ENCODE measurements at places on chromosomes 3 and 15.

- DNase-seq, result no peak
Measured at GRCh38 chr3:81782585-81782984, 21.1 kb upstream of the GBE1 start.

DNA sequence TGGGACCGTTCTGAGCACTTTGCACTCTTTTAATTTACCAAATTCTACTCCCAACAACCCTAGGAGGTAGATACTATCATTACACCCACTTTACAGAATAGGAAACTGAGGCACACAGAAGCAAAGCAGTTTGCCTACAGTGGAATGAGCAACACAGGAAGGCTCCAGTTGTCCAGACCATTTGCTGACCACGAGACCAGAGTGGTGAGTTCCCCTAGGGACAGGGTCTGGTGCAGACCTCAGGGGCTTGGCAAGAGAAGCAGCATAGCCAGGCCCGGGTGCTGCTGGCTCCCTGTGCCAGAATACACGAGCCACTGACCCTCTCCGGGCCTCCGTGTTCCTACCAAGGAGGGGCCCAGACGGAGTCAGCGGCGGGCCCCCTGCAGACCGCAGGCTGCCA, 26.5 kb downstream of the PLXND1 start:
- DNase-seq, result no peak

DNA sequence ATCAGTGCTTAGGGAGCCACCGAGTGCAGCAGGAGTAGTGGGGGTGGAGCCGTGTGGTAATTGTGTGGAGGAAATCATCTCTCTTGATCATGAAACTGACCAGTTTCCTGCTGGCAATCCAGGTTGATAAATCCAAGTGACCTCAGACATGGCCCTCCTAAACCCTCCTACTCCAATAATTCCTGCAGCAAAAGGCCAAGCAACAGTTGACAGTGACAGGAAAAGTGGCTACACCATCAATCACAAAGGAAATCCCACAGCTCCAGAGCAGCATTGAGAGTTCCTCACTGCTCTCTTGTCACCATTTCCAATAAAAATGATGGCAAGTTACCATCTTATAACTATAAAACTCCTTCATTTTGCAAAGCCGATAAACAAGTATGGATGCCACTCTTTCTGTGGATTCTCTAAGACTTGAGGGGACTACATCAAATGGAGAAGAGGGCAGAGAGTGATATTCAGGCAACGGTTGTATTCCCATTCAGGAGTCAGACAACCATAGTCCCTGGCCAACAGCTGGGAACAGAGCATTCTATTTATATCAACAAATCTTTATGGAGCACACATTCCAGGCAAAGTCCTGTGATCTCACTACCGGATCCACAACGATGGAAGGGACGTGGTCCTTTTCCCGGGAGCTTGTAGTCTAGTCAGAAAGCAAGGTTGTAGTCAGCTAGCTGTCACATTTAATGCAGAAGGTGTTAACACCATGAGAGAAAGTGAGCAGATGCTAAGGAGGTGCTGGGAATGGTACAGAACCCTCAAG, 312.5 kb upstream of the CTNNB1 start:
- no peak for DNase-seq

DNA sequence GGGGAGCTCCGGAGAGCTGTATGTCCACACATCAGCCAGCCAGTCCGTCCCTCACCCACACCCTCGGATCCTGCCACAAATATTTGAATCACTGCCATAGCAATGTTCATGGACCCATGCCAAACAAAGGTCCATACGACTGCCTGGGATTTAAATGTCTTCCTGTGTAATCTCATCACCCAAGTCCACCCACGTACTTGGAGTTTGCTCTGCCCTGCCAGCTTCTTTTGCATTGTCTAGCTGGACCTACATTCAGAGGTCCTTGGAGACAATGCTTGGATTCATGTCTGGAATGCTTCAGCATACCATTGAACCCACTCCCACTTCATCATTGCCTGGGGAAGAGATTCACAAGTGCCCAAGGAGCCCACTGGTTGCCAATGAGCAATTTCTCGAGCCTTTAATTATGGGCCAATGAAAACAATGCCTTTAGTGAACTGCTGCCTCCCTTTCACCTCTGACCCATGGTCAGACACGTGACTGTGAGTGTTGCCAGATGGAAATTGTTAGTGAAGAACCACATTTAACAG, 90.4 kb upstream of the PHLDB2 start:
- no peak for DNase-seq

DNA sequence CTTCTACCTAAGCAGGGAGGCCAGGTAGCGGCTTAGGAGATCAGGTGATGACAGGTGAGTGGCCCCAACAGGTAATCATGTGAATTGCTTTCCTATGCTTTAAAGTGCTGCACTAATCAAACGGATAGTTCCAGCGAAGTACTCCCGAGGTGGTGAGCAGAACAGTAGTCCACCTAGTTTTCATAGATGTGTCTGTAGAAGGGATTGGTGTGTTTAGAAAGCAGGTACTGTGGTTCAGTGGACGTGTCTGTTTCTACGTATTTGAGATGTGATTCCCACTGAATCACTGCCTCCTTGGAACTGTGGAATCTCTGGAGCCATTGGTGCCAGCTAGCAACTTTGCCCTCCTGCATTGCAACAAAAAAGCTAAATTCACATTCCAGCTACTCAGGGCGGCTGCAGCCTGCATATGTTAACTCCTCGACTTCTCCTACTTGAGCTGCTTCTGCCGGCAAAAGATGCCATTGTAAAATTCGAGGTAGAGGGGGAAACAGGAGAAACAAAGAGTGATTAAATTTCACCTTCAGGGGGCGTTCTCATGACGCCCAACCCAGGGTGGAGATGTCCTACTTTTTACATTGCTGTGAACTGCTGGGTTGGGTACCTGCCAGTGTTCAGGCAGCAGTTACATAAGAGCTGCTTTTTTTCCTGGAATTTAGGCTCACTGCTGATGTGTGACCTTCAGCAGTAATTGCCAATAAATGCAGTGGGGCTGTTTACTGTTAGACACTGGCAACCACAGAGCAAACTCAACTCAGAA, 227.3 kb downstream of the ITPR1 start:
- DNase-seq, result no peak

- DNase-seq, result no peak
Measured at GRCh38 chr3:169173231-169173630, 490.3 kb downstream of the MECOM start.

GRCh38 chr15:60480149-60480548, 1.2 kb upstream of the ICE2 start:
- no peak for DNase-seq

DNA sequence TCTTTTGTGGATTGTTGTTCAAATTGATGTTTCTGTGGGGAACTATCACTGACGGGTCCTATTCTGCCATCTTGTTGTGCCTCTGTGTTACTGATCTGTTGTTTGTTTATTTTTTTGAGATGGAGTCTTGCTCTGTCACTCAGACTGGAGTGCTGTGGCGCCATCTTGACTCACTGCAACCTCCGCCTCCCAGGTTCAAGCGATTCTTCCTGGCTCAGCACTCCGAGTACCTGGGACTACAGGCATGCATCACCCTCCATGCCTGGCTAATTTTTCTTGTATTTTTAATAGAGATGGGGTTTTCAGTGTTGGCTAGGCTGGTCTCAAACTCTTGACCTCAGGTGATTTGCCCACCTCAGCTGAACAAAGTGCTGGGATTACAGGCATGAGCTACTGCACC, 31.6 kb downstream of the CDAN1 start:
- DNase-seq, result no peak

GRCh38 chr3:173395412-173396181, 1.9 kb upstream of the NLGN1 start:
- DNase-seq, result peak; percentile 96

- DNase-seq, result no peak
Measured at GRCh38 chr3:59249004-59249403, 199.2 kb upstream of the CFAP20DC start.

GRCh38 chr3:60363817-60364216, 887.4 kb downstream of the FHIT start:
- DNase-seq, result no peak

GRCh38 chr3:98770261-98771039, 7.3 kb downstream of the ST3GAL6 start:
- DNase-seq, result no peak

GRCh38 chr15:71237456-71238188, 122.4 kb downstream of the THSD4 start:
- DNase-seq, result no peak

- DNase-seq, result peak; percentile 87
Measured at GRCh38 chr3:186413615-186414415, 51.8 kb upstream of the DGKG start.

DNA sequence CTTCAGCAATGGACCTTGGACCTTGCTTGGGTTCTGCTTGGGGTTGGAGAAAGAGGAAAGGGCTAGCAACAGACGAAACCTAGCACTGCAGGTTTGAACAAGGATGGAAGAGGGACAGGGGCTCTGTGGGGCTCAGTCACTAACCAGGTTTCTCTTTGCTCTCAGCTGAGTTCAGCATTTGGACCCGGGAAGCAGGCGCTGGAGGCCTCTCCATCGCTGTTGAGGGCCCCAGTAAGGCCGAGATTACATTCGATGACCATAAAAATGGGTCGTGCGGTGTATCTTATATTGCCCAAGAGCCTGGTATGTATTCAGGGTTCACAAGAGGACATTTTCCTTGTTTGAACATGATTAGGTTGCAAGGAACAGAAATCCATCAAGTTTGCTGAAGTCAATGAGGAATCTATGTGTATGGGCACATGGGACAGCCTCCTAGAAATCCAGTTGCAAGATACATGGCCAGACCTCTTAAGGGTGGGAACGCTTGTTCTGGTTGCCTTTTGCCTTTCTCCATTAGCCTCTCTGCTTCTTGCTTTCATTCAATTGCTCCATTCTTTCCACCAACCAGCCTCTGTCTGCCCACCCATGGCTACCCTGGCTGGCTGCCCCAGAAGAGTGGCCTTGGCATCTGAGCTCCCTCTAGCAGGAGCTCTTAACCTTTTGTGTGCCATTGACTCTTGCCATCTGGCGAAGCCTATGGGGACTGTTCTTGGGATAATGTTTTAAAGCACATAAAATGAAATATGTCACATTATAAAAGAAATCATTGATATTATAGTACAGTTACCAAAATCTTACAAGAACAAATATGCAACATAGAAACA, 55.9 kb downstream of the DNASE1L3 start:
- DNase-seq, result peak; percentile 47

DNA sequence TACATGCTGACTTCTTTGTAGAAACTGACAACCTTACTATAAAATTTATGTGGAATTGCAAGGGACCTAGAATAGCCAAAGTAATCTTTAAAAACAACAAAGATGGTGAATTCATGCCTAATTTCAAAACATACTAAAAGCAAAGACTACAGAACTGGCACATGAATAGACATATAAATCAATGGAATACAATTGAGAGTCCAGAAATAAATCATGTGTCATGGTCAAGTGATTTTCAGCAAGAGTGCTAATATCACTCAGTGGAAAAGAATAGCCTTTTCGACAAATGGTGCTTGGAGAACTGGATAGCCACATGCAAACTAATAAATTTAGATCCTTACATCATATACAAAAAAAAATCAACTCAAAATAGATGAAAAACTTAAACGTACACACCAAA, 8.7 kb downstream of the IMPG2 start:
- DNase-seq, result no peak

DNA sequence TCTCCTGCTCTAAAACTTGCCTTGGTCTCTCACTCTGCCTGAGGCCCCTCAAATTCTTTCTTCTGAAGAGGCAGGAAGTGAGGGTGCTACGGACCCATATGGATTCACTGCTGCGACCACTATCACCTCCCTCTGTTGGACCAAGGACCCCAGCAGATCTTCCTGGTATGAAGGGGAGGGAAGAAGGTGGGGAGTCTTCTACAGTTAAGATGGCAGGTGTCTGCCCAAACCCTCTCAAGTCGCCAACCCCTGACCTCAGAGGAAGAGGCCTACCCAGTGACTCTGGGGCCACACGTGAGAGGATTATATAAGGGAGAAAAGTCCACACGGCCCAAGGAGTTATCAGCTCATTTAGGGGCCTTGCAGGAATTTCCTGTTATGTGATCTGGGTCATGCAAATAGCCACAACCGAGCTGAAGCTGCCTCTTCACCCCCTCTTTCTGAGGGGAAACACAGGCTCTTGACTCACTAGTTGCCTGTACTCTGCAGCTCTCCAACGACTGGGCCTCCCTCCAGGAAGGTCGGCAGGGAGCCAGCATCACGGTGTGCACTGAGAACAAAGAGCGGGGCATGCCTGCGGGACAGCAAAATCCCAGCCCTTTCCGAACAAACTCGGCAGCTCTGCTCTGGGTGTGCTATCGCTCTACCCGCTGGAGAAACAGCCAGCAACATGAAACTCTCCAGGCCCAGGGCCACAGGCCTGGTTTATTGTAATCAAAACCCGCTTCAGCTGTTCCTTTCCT, 116.0 kb downstream of the XXYLT1 start:
- DNase-seq, result peak; percentile 93

- DNase-seq, result no peak
Measured at GRCh38 chr15:68417897-68418296, 14.1 kb downstream of the ITGA11 start.
